ENCODE measurements at places on chromosomes 6 and 20.

DNA sequence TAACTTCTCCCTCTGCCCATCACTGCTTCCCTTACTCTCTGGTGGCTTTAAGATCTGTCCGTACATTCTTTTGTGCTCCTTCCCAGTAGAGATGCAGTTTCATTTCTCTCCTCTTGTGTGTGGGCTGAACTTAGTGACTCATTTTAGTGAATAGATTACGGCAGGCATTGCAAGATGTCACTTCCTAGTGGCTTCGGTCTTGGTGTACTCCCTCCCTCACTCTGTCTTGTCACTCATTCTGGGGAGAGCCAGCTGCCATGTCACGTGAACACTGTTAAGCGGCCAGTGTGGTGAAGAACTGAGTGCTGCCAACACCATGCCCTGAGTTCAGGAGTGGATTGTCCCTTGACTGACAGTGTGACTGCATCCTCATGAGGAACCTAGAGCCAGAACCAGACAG, 115.9 kb downstream of the OTOR start:
- DNase-seq = no peak

GRCh38 chr20:4670469-4670868, 51.2 kb upstream of the PRND start:
- no peak for DNase-seq

- DNase-seq = no peak
Observed at GRCh38 chr6:159716247-159717096, 10.8 kb upstream of the WTAP start.

GRCh38 chr6:15270402-15270801, 24.5 kb downstream of the JARID2 start:
- no peak for DNase-seq

- DNase-seq = no peak
Observed at GRCh38 chr6:44022296-44022661, 105.0 kb downstream of the MRPL14 start.

GRCh38 chr6:168432196-168432595, 8.8 kb upstream of the SMOC2 start:
- DNase-seq = no peak

DNA sequence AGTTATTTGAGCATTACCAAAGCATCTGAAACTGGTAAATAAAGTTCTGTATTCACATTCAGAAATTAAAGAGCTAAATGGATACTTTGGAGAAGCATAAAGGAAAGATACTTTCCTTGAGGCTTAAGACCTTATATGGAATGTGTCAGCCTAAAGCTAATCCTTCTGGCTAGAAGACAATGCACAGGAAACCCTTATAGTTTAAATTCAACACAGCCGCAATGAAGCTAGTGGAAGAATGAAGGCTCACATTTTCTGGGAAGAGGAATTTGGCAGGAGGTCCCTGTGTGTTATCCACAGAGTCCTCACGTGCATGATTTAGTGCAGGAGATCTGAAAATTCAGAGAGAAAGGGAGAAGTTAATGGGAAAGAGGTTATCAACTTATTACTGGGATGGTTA, 21.5 kb upstream of the CHD6 start:
- DNase-seq = no peak

DNA sequence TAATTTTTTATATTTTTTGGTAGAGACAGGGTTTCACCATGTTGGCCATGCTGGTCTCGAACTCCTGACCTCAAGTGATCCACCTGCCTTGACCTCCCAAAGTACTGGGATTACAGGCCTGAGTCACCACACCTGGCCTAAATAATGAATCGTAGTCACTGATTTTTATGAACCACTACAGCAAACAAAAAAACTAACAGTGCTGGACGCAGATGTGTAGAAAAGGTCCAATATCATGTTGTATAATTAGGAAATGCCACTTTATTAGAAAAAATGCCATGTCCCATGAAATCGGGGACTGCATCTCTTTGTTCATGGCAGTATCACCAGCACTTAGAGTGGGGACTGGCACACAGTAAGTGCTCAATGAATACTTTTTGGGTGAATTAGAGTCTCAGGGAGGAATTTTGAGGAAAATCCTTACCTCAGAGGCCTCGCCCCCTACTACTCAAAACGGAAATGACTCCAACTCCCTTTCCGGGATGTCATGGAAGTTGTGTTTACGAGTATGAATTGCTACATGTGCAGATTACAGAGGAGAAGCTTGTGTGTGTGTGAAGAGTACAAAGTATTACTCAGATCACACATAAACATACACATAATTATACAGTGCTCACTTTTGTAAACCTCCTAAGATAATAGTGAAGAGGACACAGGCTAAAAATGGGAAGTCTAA, 43.6 kb upstream of the FAM50B start:
- DNase-seq = no peak

DNA sequence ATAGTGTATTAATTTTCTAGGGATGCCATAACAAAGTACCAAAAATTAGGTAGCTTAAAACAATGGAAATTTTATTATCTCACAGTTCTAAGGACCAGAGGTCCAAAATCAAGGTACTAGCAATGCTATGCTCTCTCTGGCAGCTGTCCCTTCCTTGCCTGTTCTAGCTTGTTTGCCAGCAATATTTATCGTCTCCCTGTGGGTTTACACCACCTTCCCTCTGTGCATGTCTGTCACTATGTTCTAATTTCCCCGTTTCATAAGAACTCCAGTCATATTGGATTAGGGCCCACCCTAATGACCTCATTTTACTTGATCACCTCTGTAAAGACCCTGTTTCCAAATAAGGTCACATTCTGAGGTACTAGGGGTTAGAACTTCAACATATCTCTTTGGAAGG, 217.2 kb downstream of the IBTK start:
- no peak for DNase-seq

DNA sequence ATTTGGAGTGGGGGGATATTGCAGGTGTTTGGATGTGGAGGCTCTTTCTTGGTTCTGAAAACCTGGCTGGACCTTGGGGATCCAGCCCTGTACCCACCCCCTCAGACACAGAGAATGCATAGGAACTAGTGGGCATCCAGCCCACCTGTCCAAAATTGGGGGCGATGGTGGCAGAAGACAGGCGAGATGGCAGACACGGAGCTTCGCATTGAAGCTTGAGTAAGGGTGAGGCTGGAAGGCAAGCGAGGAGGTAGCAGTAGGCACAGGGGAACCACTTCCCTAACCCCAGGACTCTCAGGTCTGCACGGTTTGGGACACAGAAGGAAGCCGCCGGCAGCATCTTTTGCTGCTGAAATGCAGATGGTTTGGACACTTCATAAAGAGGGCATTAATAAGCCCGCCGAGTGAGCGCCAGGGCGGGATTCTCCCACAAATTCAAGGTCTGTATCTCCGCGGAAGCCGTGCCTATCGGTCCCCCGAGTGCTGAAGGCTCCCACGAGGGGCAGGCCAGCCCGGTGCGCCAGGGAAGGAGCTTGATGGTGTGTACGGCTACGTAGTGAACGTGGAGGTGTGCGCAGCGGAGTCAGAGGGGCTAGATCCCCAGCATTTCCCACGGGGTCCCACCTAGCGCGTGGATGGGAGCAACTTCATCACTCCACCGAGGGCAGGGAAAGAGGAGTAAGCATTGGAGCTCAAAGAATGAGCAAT, 1.6 kb upstream of the FOXA2 start:
- DNase-seq = no peak

DNA sequence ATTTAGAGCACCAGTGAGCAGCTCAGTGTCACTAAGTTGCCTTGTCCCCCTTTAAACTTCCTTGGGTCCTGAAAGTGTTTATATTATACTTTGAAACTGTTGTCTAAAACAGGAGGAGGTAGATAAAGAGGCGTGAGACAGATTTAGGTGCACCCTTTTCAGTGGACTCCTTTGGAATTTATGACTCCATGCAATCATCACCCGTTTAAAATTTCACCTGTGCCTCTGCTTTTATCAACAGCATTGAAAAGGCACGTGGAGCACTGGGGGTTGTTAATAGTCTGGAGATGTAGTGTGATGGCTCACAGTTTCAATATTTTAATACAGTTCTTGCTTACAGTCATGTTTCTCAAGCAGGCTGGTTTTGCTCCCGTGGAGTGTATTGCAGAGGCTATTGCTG, 162.2 kb downstream of the PHACTR1 start:
- DNase-seq = no peak

DNA sequence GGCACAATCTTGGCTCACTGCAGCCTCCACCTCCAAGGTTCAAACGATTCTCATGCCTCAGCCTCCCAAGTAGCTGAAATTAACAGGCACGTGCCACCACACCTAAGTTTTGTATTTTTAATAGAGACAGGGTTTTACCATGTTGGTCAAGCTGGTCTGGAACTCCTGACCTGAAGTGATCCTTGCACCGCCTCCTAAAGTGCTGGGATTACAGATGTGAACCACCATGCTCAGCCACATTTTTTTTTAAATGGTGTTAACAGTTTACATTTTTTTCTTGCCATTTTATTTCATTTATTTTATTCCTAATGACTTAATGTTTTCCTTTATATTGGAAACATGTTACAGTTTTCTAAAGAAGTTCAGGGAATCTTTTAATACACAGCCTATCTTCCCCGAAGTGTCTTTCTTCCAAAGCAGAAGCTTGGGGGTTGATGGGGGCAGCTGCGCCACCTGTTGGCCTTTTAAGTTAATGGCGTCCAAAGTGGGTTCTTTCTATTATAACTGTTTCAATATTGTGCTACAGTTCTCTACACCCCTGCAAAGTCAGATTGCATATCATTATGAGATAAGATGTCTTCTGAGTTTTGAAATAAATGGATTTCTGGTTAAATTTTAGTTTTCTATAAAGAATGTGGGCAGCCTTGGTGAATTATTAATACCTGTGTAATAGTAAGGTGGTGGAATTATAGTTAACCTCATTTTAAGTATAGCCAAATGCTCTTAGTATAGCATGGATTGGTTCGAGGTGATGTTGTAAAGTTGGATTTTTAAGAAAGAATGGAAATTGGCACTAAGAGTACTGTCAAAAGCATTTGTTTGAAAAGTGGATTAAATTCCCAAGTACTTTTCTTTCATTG, 42.0 kb upstream of the PLCG1 start:
- DNase-seq = peak; percentile 51

GRCh38 chr6:1604158-1605003, 5.3 kb upstream of the FOXC1 start:
- peak; percentile 88 for DNase-seq

DNA sequence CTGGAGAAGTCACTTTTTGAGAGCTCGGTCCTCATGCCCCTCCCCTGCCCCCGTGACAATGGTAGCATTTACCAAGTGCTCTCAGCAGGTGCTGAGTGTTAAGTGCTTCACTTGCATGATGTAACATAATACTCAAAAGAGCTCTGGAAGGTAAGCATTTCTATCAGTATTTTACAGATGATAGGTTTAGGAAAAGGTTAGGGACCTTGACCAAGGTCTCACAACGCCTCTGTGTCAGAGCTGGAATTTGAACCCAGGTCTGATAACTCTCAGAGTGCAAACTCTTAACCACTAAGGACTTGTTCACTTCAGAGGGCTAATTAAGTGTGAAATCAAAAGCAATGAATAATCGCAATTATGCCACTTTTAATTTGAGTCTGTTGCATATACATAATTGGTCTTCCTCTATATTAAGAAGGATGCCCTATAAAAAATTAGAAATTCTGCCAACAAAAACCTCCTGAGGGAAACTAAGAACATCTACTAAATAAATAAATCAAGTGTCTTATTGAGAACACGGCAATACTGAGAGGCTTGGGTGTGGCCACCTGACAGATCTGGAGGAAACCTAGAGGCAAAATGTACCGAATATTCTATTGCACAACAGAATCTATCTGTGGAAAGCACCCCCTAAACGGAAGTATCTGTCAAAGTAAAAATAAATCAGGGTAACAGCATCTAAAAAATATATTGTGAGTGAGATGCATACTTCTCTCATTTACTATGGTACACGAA, 109.8 kb downstream of the BACH2 start:
- DNase-seq = no peak

DNA sequence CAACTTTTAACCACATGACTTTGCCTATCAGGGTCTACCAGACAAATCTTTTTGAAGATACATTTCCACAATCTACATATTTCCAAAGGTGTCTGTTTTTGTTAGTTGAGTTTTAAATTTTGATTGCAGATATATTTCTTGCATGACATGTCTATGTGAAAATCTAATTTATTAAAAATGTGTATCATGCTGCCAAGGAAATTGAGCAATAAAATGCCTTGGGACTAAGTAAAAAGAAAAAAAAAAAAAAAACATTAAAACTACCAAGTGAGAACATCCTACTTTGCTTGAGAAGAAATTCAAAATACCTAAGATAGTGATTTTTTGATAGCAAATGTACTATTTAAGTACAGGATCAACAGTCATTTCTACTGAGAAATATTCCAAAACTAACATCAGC, 17.7 kb downstream of the SLC17A5 start:
- DNase-seq = no peak

DNA sequence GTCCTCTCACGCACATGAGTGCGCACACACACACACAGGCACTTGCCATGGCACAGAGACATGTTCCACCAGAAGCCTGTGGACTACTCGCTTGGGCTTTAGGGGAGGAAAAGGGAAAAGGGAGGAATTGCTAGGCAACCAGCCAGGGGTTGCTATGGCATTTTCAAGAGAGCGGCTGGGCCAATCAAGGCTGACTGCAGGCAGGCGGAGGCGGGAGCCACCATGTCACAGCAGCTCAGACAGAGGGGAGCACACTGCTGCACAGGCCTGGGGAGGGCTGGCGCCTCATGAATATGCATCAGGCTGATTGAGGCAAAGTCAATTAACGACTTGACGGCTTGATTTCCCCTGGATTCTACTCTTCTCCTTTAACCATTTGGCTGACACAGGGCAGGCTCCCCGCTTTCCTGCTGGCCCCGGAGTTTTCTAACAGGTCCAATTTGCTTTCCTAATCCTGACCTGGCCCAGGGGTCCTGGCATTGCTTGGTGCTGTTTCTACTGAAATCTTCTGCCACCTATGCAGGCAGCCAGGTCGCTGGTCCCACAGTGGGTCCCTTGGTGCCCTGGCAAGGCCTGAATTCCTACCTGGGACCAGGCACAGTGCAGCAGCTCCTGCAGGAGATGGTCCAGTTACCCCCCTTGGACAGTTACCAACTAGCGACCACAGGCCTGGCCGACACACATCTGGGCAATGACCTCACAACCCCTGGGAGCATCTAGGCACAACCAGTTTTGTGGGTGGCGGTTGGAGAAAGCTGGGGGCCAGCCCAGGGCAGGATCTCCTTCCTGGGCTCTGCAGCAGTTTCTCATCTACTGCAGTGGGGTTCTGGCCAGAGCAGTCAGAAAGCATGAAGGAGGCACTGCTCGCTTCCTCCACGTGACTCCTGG, 52.1 kb downstream of the YTHDF1 start:
- no peak for DNase-seq

- peak; percentile 93 for DNase-seq
Observed at GRCh38 chr6:75934643-75935472, 137.6 kb downstream of the IMPG1 start.

DNA sequence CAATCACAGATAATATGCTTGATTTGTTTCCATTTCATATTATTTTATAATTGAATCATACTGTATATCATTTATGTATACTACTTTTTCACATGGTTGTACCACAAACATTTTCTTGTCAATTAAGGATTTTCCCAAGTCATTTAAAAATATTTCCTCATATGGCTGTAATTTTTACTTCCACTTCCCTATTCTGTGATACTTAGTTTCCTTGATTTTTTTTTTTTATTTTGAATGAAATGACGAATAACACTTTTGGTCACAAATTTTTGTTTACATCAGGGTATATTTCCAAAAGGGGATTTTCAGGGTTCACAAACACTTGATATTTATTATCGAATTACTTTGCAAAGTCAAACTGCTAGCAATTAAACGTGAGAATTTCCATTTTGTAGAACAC, 515.6 kb downstream of the KIF16B start:
- DNase-seq = no peak

- no peak for DNase-seq
Observed at GRCh38 chr6:7164536-7165001, 56.8 kb downstream of the RREB1 start.
